Activated effector memory CD4-positive, alpha-beta T cell treated with Interleukin-2 at 50 U/mL for 16 hours (primary cell): ENCODE measurements at places on chromosomes 6 and 20.

DNA sequence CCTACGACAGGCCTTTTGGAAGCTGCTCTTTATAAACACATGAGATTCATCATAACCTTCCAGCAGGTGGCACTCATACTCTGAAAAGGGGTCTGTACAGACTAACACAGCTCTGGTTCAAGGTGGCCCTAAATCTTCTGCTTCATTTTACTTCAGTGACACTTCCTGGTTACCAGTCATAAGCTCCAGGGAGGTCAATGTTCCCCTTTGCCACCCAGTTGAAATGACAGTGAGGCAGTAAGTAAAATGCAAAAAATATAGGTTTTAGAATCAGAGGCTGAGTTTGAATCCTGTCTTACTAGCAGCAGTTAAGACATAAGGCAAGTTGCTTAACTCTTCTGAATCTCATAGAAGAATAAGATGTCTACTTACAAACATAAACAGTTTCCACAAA lies 132.8 kb downstream of the CDK19 start:
- no peak for DNase-seq

- DNase-seq = no peak
Measured at GRCh38 chr6:18101873-18102272, 20.6 kb downstream of the NHLRC1 start.

DNA sequence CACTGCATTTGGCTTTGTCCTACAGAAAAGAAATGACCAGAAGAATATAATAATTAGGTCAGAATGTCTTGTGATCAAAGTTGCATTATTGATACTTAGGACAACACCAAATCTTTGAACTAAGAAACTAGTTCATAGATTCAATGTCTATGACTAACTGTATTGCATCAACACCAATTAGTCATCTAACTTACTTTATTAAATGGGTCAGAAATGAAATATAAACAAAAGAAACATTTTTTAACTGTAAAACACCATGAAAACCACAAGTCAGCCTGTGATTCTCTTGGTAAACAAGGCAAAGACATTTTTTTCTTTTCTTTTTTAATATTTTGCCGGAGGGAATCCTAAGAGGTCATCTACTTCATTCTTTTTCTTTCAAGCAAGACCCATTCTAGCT lies 114.1 kb upstream of the HDDC2 start:
- no peak for DNase-seq

DNA sequence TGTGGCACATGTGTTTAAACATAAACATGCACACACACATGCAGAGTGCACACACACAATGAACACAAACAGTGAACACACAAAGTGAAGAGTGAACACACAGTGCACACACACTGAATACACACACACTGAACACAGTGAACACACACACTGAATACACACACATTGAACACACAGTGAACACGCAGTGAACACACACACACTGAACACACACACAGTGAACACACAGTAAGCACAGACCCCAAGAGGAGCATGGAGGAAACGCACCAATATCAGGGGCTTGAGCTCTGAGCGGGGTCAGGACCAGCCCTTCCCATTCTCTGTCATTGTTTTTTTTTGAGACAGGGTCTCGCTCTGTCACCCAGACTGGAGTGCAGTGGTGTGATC lies 17.1 kb upstream of the HELZ2 start:
- no peak for DNase-seq

DNA sequence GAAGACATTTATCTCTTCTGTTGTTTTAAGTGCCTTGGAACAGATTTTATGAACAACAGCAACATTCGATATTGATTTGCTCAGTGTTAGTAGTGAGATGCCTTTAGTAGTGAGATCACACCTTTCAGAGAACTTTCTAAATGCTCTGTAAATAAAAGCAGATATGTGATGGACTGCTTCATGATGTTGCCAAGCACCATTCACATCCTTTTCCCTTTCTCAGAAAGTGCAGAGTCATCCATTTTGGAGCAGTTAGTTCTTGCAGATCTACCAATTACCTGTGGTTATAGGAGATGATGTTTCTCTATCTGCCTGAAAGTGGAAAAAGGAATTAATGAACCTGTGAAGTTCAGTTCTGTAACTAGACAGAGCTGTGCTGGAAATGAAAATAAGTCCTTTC lies 27.0 kb downstream of the CBFA2T2 start:
- DNase-seq = no peak

GRCh38 chr6:57069228-57069627 lies 20.8 kb upstream of the ZNF451 start:
- no peak for DNase-seq

DNA sequence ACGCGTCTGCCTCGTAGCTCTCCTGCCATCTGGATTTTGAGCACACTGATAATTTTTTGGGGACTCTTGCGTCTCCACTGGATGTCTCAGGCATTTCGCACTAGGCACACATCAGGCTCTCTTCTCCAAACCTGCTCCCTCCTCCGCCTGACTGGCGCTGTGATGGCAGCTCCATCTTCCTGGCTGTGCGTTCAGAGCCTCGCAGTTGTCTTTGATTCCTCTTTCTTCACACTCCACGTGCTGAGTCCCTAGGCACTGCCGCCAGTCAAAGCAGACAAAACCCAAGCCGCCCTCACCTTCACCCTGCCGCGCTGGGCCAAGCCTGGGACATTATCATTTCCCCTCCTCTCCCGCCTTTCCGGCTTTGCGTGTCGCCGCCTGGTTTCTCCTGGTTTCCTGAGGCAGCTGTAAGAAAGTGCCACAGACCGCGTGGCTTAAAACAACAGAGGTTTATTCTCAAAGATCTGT lies 778 bp downstream of the PSMG4 start:
- DNase-seq = no peak

GRCh38 chr20:32439132-32439829 lies 81.2 kb downstream of the ASXL1 start:
- DNase-seq = no peak

GRCh38 chr6:125738276-125738675 lies 11.2 kb upstream of the HEY2 start:
- no peak for DNase-seq

DNA sequence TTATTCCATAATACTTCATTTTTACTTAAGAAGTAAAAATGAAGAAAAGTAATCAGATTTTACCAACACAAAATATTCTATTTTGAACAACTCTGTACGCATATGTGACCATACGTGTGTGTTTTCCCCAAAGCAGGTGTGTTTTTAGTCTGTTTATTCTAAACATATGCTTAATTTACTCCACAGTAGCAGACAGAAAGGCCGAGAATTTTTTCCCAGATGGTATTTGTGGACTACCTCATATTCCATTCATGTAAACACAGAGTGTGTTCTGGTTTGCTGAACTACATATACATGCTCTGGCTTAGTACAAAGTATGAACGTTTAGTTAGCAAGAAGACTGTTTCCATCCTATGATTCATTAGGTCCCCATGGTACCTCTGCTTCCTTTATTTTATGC lies 233.3 kb upstream of the RUNX2 start:
- no peak for DNase-seq

DNA sequence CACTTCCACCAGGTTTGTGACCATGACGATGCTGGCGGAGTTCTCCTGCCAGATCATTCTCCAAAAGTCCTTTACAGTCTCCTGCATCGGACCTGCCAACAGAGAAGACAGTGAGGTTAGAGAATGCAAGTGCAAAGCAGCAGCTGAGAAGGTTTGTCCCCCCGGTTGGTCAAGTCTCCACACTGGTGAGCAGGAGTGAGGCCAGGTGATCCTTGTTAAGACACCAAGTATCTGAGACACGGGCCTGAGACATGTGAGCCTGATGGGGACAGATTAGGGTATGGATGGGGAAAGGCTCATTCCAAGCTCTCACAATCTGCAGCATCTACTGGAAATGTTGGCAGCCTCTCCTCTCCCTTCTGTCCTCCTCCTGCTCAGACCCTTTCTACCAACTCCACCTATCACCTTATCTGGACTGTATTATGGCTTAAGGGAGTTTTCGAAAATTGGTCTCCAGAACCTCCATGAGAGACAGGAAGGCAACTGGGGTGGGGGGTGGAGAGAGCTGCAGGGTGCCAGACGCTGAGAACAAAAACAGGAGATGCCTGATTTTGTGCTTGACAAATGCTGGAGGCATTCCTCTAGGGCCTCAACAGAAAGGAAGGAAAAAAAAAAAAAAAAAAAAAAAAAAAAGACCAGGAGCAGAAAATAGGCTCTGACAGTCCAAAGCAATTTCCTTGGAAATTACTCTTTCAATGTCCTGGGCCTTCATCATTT lies 500.4 kb upstream of the CHD6 start:
- DNase-seq = no peak
